ENCODE measurements at places on chromosomes 13 and 19. TPM values are rescaled to one million over a fixed set of nuclear protein-coding genes. Genes with fewer than 3 reads are reported as not detected.

DNA sequence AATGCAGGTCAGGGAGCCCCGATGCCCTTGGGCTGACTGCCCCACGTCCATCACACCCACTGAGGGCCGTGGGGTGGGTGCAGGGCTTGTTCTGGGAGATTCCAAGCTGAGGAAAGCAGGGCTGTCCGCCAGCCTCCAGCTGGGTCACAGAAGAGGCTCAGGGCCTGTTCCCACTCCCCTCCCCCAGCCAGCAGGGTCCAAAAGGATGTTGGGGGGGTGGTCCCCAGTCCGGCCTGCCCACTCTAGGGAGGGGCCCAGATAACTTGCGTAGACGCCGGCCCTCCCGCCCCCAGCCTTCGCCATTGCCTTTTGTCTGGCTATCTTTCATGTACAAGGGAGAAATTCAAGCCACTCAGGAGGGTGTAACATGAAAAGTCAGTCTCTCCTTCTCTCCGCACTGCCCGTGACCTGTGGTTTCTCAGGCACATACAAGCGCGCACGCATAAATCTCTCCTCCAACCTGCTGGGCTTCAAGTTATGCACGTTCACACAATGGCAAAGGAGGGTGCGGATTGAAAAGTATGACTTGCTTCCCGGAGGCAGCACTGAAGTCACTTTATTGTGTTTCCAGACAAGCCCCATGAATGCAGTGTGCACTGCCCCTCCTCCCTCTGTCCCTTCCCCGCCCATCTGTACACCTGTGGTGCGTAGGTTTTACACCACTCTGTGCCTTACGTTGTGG, 20.2 kb downstream of the CARM1 start:
- no peak overlapping the region for H3K4me3 ChIP-seq
- H3K27me3 ChIP-seq = no peaks in the 10 kb centered on the region
- H3K27ac ChIP-seq = no peak overlapping the region
- peaks cover 11% of the 10 kb centered on the region for H3K4me1 ChIP-seq

Gene LCP1
- 1.1 TPM for total RNA-seq

DNA sequence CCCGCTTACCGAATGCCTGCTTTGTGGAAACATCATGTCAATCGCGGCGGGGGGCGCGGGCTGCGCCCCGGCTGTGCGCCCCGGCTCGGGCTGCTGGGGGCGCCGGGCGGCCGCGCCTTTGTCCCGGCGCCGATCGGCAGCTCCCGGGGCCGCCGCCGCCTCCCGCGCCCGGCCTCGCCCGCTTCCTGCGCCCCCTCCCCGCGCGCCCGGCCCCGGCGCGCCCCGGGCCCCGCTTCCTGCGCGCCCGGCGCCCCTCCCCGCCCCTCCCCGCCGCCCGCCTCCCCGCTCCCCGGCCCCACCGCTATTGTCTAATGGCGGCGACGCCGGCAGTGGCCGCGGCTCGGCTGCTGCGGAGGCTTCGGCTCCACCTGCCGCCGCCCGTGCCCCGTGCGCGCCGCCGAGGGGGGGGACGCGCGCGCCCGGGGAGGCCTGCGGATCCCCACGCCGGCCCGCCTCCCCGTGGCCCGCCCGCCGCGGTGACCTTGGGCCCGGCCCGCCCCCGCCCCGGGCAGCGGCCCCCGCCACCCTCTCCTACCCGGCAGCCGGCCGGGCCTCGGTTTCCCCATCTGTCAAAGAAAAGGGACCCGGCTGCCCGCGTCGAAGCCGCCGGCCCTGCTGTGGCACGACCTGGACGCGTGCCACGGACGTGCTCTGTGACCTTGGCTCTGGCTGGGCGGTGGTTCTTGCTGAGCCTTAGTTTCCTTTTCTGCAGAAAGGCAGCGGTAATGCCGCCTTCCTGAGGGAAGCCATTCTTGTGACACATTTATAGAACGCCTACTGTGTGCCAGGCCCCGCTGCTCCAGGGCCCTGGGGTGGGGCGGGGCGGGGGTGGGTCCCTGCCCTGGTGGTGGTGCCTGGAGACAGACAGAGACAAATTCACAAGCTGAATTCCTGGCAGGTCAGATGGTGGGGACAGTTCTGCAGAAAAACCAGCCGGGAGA, at the start of gene TLE5:
TLE5 (minus strand) TSS at position 331 of the 941 bp plus-strand sequence; CDS start at position 36, 295 bp downstream.
- H3K4me1 ChIP-seq = no peaks in the 10 kb centered on the region
- H3K27me3 ChIP-seq = no peaks in the 10 kb centered on the region
- peak within 1 kb of the TSS; percentile 67 for H3K4me3 ChIP-seq
- peaks cover 31% of the 10 kb centered on the region for H3K36me3 ChIP-seq

Gene OVOL3
- not detected for total RNA-seq

DNA sequence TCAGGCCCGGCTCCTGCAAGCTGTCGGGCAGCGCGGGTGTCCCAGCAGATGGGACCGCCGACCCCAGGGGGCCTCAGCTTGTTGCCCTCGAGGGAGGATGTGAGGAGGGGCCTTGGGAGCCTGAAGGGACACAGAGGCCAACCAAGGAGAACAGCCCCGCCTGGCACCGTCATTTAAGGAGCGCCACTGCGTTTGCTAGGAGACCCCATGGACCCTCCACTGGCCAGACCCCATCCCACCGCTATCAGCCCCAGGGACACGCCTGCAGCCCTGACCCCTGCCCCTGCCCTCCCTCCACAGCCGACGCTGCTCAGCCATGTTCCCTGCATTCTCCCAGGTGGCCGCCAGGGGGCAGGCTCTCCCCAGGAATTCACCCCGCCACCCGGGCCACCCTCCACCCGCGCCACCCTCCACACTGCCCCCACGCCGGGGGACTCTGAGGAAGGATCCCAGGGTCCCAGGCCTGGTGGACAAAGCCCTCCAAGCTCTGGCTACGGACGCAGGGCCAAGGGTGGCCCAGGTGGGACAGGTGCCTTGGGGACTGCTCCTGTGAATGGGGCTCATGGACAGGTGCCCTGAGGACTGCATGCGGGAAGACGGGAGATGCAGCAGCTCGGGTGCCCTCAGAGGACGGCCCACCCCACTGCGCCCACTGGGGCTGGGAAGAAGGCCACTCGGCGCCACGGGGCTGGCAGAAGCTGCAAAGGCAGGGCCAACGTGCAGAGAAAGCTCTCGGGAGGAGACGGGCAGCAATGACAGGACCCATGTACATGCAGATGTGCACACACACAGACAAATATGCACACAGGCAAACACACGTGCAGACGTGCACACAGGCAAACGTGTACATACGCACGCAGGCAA, 34.4 kb downstream of the PIP5K1C start:
- DNase-seq = peak; percentile 70
- no peaks in the 10 kb centered on the region for H3K4me1 ChIP-seq
- H3K27me3 ChIP-seq = no peaks in the 10 kb centered on the region
- no peak overlapping the region for H3K4me3 ChIP-seq
- H3K27ac ChIP-seq = no peak overlapping the region
